ENCODE measurements at places on chromosomes 1 and 21.

DNA sequence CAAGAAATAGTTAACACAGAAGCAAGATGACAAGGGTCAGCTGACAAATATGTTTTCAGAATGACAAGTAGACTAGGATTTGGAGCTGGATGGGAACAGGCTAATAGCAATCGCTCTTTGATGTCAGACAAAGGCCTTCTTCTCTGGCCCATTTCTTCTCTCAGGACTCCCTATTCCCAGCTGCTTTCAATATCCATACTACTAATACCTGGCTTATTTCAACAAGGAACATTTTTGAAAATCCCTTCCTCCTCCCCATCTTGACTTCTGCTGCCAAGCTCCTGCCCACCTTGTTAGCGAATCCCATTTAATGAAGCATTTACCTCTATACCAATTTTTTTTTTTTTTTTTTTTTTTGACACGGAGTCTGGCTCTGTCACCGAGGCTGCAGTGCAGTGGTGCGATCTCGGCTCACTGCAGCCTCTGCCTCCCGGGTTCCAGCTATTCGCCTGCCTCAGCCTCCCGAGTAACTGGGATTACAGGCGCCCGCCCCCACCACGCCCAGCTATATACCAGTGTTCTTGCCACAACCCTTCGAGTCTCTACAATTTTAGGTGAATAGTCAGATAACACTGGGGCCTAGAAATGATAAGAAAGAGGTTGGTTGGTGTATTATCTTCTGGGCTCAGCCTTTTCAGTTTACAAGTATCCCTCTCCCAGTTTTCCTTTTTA, 68.4 kb downstream of the MACF1 start:
- H3K4me1 ChIP-seq: peaks cover 18% of the 10 kb centered on the region
- no peak overlapping the region for H3K4me3 ChIP-seq
- DNase-seq: no peak

GRCh38 chr1:87916965-87917364, 588.3 kb downstream of the LMO4 start:
- no peaks in the 10 kb centered on the region for H3K4me1 ChIP-seq
- H3K27ac ChIP-seq: no peak overlapping the region
- no peak for DNase-seq
- no peak overlapping the region for H3K4me3 ChIP-seq

DNA sequence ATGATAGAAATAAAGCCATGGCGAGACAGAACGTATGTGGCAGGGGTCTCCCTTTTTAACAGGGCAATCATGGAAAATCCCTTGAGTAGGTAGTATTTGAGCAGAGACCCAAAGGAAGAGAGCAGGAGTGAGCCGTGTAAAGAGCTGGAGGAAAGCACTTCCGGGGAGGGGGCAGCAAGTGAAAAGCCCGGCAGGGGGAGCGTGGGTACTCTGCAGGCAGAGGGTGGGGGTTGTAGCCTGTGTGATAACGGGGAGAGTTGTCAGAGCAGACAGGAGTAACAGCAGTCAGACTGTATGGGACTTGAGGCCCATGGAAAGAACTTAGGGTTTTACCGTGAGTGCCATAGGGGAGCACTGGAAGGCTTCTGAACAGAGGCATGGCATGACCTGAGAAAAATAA, 51.1 kb upstream of the LDLRAP1 start:
- no peak for DNase-seq
- no peaks in the 10 kb centered on the region for H3K4me1 ChIP-seq
- peaks cover 4% of the 10 kb centered on the region for H3K36me3 ChIP-seq
- H3K27me3 ChIP-seq: no peaks in the 10 kb centered on the region
- no peak overlapping the region for H3K27ac ChIP-seq

DNA sequence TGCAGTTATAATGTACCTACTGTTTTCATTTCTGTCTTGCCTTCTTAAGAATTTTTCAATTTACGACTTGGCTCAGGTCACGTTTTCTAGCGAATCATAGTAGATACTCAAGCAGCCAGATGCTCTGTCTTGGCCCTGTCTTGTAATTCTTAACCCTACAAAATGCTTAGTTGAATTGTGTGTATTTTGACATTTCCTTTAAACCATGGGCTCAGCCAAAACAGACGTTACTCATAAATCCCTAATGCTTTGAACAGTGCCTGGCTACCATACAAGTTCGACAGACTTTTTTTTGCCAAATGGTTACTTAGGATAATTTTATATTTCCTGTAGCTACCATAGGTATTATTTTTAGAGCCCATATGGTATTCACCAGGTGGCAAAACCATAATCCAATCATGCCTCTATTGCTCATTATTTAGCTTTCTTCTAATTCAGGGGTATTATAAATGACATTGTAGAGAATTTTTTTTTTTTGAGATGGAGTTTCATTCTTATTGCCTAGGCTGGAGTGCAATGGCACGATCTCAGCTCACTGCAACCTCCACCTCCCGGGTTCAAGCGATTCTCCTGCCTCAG, 54.3 kb downstream of the KCNK1 start:
- H3K27ac ChIP-seq: no peak overlapping the region
- H3K4me1 ChIP-seq: no peaks in the 10 kb centered on the region
- H3K36me3 ChIP-seq: no peaks in the 10 kb centered on the region
- no peaks in the 10 kb centered on the region for H3K27me3 ChIP-seq
- no peak overlapping the region for H3K4me3 ChIP-seq
- DNase-seq: peak; percentile 19

DNA sequence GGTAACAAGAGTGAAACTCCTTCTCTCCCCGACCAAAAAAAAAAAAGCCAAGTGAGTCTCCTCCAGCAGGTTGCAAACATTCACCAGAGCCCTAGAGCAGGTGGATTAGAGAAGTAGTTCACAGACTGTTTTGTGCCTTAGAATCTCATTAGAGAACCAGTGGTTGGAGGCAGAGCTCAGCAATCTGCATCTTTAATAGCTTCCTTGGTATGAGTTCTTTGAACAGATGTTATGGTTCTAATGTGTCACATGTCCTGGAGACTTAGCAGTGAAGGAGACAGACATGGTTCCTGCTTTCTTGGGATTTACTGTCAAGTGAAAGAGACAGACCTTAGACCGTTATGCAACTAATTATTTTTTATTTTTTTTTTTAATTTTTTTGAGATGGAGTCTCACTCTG, 26.8 kb downstream of the SESN2 start:
- no peaks in the 10 kb centered on the region for H3K4me1 ChIP-seq
- no peak overlapping the region for H3K4me3 ChIP-seq
- no peak overlapping the region for H3K27ac ChIP-seq
- H3K27me3 ChIP-seq: no peaks in the 10 kb centered on the region
- no peak for DNase-seq
- H3K36me3 ChIP-seq: peaks cover 7% of the 10 kb centered on the region

DNA sequence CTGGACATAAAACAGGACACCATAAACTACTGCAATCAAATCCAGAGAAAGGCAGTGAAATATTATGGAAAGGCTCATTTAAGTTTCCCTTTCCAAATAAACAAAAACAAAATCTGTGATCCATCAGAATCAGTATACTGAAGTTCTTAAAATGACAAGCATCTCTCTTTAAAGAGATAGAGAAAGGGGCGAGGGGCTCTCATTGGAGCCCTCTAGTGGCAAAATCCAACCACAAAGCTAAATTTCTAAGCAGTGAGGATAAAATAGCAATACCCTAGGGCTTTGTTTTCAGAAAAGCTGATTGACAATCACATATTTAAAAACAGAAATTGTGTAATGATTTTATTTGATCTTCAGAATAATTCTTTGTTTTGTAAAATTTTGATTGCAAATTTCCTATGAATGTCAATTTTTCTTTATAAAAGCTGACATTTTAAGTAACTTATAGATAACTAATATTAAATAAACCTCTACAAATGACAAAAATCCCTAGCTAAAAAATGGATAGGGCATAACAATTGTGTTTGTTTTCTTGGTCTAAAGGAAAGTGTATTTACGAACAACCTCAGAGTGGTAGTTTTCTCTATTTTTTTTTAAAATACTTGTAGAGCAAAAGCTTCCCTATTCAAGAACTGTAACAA, 138.2 kb downstream of the COL24A1 start:
- no peaks in the 10 kb centered on the region for H3K4me1 ChIP-seq
- DNase-seq: peak; percentile 11
- H3K27ac ChIP-seq: no peak overlapping the region
- no peak overlapping the region for H3K4me3 ChIP-seq
- H3K27me3 ChIP-seq: no peaks in the 10 kb centered on the region
- H3K36me3 ChIP-seq: no peaks in the 10 kb centered on the region

GRCh38 chr1:40396420-40396819, 22.9 kb downstream of the SMAP2 start:
- peaks cover 8% of the 10 kb centered on the region for H3K4me1 ChIP-seq
- H3K36me3 ChIP-seq: no peaks in the 10 kb centered on the region
- no peak for DNase-seq

GRCh38 chr1:182394055-182394775, 2.6 kb upstream of the GLUL start:
- DNase-seq: no peak
- no peak overlapping the region for H3K27ac ChIP-seq
- no peaks in the 10 kb centered on the region for H3K27me3 ChIP-seq
- no peak overlapping the region for H3K4me3 ChIP-seq
- no peaks in the 10 kb centered on the region for H3K36me3 ChIP-seq

DNA sequence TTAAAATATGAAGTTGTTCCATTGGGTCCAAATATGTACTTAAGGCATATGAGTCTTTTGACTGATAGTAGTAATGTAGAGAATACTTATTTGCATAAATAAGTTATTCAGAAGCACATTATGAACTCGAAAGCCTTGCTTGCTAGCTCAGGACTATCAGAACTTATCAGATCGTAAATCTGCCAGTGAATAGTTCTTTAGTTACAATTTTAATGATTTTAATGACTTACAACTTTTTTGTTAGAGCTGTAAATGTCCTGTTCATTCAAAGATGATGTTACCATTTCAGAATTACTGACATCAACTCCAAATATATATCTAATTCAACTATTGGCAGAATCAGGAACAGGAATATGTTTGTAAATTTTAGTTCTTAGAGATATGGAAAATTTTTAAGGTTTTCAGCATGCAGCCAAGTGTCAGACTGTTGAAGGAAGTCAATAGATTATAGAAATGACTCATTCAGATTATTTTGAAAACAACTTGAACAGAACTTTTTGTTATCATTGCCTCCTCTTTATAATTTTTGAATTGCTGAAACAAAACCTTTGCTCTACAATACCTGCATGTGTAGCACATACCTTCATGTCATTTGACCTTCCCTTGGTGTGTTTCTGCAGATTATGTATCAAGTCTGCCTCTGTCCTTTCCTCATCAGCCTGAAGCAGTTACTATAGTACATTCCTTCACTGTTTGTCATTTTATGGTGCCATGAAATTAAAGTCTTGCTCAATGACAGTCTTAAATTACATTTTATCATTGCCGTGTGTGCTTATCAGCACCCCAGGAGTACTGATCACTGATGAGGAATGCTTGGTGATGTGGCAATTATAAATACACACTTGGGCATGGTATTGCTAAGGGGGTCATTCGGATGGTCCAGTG, 44.9 kb downstream of the LRRC8D start:
- H3K4me1 ChIP-seq: peaks cover 4% of the 10 kb centered on the region
- H3K27ac ChIP-seq: peak overlapping the region; percentile 2
- no peaks in the 10 kb centered on the region for H3K36me3 ChIP-seq

DNA sequence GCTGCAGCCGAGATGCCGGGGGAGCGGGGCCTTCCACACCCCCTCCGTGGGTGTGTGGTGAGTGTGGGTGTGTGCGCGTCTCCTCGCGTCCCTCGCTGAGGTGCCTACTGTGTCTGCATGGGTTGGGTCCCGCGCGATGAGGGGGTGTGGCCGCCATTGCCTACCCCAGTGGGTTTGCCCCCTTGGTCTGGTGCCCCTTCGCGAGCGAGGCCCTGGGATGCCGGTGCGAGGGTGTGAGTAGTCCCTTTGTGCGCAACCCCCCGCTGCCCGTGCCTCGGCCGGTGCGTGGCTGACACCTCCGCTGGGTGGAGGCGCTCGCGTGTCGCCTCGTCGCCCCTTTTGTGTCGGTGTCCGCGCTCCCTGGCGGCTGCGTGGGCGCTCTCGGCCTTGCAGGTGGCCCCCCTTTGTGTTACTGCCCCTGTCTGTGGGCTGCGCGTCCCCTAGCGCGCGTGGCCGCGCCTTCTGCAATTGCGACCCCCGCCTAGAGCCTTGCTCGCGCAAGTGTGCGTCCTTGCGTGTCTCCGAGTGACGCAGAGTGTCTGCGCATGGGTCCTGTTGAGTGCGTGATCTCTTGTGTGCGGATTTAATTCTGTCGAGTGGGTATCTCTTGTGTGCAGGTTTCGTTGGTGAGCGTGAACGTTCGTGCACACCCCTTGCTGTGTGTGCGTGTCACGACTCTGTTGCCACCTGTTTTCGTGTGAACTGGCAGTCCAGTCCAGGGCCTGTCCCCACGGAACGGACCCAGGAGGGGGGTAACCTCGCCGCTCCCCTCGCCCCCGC, 553 bp downstream of the TTC3 start:
- H3K4me3 ChIP-seq: peak overlapping the region; percentile 72
- DNase-seq: peak; percentile 63
- H3K4me1 ChIP-seq: peaks cover 4% of the 10 kb centered on the region
- H3K27ac ChIP-seq: peak overlapping the region; percentile 89

- DNase-seq: no peak
- no peak overlapping the region for H3K27ac ChIP-seq
- H3K36me3 ChIP-seq: no peaks in the 10 kb centered on the region
- no peaks in the 10 kb centered on the region for H3K27me3 ChIP-seq
- H3K4me3 ChIP-seq: no peak overlapping the region
Measured at GRCh38 chr1:13733711-13734110, 33.7 kb downstream of the PRDM2 start.

- no peaks in the 10 kb centered on the region for H3K27me3 ChIP-seq
- no peak overlapping the region for H3K4me3 ChIP-seq
- no peaks in the 10 kb centered on the region for H3K4me1 ChIP-seq
- no peaks in the 10 kb centered on the region for H3K36me3 ChIP-seq
Measured at GRCh38 chr1:183689762-183690204, 36.7 kb upstream of the APOBEC4 start.

DNA sequence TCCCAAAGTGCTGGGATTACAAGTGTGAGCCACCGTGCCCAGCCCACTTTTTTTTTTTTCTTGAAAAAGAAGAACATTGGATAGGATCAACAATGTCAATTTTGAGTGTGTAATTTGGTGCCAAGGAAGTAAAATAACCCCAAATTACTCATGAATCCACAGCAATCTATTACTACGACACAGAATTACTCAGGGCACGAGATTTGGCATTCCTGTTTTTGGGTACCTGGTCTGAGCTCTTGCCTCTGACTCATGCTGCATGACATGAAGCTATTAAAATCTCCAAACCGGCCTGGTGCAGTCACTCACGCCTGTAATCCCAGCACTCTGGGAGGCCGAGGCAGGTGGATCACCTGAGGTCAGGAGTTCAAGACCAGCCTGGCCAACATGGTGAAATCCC, 10.4 kb downstream of the RNF19B start:
- H3K27ac ChIP-seq: no peak overlapping the region
- H3K4me3 ChIP-seq: no peak overlapping the region
- H3K4me1 ChIP-seq: no peaks in the 10 kb centered on the region
- H3K36me3 ChIP-seq: no peaks in the 10 kb centered on the region
- no peak for DNase-seq
- H3K27me3 ChIP-seq: no peaks in the 10 kb centered on the region

DNA sequence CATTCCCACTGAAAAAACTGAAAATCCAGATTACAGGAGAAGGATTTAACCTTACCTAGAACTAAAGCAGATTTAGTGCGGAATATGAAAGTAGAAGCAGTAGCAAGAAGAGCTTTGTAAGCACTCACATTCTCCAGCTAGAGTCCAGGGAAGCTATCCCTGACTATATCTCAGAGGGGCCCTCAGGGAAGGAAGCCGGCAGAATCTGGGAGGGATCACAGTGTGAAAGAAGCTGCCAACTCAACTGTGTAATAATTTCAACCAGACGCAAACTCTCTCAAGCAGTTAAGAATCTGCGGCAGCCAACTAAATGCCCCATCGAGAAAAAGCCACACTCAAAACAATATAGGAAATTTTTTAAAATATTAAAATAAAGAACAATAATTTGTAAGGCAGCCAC, 163.8 kb downstream of the EIF4G3 start:
- peak; percentile 62 for DNase-seq
- no peak overlapping the region for H3K27ac ChIP-seq
- H3K4me1 ChIP-seq: no peaks in the 10 kb centered on the region
- no peaks in the 10 kb centered on the region for H3K36me3 ChIP-seq
- H3K27me3 ChIP-seq: no peaks in the 10 kb centered on the region
- H3K4me3 ChIP-seq: no peak overlapping the region
